Cerebellar nuclear complex (tissue), 1 donor: ENCODE measurements at places on chromosomes 7 and 10.

- DNase-seq, result no peak
These were observed 231.1 kb downstream of the TFEC start for GRCh38 chr7:115799430-115799829.

- DNase-seq, result no peak
These were observed 5.8 kb downstream of the CALHM3 start for GRCh38 chr10:103473261-103473671.

GRCh38 chr10:49284356-49284755 is 14.6 kb upstream of the C10orf71 start:
- DNase-seq, result no peak

DNA sequence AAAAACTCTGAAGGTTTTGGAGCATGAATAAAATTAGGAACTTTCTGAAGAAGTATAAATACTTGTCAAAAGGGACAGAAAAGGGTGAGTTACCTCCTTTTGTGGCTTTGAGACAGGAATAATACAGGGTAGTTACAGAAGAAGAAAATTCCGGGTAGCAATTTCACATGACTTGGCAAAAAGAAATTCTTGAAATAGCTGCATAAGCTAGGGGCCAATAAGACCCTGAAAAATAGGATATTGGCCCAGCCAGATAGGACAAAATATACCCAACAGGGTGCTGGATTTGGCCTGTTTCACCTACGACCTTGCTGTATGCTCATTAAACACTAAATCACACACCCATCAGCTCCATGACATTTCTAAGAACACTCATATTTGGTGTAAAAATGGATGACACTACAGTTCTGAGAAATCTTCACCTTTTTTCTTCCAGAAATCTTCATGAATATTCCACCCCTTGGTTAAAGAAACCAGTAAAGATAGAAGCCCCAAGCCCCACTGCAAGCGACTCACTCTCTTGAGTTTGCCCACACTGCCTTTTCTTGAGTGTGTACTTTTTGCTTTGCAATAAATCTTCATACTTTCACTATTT is 362.7 kb downstream of the SEMA3D start:
- no peak for DNase-seq
